ENCODE measurements at places on chromosomes 7 and 10.

DNA sequence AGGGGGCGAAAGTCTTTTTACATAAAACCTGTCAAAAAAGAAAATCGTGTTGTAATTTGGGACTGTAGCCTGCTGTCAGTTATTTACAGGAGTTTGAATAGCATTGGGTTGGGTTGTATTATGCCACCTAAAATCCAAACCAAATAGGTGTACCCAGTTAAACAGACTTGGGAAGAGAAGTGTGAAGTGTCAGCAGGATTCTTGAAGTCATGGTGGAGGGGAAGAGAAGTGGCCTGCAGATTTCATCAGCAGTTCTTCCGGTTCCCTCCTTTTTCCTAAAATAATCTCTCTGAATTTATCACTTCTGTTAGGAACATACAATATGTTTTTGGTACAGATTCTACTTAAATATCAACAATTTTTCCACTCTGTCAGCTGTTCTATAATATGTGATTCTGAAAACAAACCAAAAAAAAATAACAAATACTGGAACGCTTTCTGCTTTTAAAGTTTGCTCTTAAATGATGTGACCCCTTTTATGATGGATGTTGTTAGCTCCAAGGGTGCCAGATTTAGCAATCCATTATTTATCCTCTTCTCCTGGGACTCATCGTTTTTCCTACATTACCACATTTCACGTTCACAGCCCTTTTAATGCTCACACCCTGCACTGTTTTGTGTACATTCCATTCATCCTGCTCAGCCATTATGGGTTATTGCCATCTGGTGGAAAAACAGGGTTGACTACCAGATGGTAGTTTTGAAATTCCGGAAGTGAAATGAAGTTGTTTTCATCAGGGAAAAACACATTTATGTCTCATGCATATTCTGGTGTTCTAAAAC, 18.7 kb upstream of the ARHGAP12 start:
- DNase-seq: no peak

DNA sequence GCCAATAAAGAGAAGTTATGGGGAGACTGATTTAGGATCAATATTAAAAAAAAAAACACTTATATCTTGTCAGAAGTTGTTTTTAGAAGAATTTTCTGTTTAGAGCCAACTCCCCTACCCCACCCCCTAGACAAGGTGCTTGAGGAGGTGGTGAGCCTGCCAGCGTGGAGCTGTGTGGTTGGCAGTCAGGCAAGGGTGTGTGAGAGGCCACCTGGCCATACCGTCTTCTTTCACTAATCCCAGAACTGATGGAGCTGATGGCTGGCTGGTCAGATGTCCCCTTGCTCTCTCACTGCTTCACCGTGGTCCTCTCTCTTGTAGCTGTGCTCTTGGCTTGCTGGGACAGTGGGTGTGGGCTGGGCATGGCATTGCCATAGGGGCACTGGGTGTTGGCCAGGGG, 34.3 kb downstream of the NACAD start:
- DNase-seq: no peak

DNA sequence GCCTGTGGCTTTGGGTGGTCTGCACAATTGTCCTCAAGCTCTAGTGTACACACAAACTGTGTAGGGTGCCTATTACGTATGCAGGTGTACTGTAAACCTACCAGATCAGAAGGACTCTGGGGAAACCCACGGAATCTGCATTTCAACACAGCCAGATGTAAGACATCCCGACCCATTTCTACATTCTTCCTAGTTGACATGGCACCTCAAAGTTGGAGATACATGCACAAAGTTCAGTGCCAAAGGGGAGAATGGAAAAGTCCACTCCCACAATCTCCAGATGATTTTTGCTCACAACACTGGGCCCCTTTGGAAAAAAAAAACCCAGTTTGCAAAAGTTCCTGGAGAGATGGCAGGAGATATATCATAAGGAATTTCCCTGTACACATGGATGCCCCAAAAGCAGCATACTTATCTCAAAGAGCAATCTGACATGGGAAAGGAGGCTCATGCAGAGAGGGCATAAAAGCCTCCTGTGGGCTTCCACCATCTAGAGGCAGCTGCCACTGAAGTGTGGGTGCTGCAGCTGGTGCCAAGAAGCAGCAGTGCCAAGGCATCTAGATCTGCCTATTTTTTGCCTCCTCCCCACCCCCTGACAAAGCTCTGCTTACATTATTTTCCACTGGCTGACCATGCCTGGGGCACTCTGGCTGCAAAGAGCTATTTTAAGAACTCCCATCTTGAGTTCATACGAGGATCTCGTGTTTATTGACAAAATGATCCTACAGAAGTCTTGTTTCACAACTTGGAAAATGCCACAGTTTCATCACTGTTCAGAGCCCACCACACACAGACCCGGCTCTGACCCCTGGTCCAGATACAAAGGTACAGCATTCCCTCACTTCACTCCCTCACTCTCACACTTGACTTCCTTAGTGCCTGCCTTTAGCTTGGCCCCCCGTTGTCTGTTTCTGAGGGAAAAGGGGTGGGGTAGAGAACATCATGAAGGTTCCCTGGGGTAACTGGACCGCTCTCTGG, 12.9 kb downstream of the TECTB start:
- DNase-seq: no peak

DNA sequence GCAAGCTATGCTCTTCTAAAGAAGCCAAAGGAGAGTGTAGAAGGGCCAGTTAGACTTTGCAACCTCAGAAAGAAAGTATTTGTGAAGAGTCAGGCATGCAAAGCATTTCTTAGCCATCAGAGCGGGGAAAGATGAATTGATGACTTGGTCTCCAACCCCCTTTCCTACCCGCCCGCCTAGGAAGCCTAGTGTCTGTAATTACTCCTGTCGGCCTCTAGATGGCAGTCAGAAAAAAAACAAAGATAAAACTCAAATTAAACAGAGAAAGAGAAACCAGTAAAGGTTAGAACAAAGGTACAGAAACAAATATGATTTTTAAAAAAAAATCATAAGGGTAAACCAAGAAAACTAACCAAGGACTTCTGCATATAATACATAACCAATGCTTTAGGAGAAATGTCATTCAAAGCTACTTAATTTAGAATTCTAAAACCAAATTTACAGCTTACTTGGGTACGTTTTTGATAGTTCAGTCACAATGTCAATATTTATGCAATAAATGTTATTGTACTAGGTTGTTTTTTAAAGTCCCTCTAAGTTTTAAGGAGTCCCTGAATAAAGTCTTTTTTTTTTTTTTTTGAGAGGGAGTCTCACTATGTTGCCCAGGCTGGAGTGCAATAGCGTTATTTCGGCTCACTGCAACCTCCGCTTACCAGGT, 97.6 kb downstream of the LYZL1 start:
- DNase-seq: no peak

GRCh38 chr10:24340883-24341282, 131.9 kb downstream of the KIAA1217 start:
- DNase-seq: no peak

DNA sequence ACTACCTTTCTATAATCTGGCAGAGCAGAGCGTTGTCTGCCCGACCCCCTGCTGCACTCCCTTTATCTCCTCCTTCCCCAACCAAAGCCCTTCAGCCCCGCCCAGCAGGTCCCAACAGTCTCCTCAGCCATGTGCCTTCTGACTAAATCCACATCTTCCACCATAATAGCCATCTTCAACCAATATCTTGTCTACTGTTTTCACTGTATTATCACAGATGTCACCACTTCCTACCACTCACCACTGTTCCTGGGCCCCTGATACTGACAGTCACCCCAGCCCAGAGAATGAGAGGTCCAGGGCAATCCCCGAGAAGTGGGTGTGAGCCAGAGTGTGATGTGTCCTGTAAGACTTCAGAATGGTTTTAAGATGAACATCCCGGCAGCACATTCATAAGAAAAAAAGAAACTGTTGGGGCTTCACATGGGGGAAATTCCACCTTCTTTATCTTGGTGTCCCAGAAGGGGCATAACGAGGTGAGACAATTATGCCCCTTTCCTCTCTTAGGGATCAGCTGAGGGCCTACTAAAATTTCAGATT, 25.3 kb downstream of the CCDC6 start:
- DNase-seq: peak; percentile 77

DNA sequence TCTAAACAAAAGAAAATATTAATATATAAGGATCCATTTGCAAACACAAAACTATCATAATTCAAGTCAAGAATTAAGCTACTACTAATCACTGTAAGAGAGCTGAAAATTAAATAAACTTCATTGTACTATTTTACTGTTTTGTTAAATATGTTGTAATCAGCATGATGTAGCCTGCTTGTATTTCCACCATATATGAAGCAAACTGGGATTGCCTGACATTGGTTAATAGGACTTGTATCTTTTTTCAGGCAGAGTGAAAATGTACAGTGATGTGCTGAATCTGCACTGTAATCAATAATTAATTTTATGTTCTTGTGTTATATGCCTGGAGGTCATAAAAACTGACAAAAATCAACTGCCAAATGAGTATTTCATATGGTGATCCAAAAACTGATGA, 25.4 kb downstream of the TRDMT1 start:
- no peak for DNase-seq

- DNase-seq: no peak
These were observed 152.9 kb downstream of the RPS24 start for GRCh38 chr10:78186572-78186971.

DNA sequence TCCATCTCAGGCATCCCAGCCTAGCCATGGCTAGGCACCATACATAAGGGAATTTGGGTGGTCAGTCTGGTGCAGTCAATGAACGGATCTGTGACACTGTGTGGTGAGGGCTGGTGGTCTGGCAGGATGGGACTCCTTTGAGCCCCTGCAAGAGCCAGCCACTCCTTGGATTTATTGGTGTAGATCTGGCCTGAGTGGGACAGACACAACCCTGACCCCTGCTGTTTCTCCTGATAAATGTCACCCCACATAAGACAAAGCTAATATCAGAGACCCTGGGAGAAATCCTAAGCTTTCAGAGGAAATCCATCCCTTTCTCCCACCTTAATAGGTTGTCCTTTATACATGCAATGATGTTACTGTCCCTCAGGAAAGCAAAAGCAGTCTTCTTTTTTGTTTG, 2.3 kb downstream of the FBXO24 start:
- no peak for DNase-seq

- DNase-seq: no peak
These were observed 26.8 kb upstream of the FOXK1 start for GRCh38 chr7:4655311-4655710.

GRCh38 chr7:41175435-41175834, 527.5 kb downstream of the INHBA start:
- no peak for DNase-seq

GRCh38 chr7:139682136-139683013, 95.4 kb downstream of the HIPK2 start:
- DNase-seq: peak; percentile 23

DNA sequence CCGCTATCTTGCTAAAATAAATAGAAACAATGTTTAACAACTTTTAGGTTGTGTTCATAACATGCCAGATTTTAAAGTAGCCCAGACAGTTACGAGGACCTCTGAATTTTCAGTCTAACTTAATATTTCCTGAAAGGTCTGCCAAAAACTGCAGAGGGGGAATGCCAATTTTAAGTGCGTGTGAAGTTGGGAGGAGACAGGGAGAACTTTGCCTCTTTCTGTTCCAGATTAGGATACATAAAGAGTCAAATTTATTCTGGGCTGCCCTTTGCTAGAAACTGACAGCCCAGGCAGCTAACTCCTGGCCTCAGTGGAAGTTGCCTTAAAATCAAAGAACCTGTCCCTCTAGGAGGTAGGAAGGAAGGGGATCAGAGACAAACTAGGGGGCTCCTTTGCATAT, 52.3 kb upstream of the PIP4K2A start:
- no peak for DNase-seq

DNA sequence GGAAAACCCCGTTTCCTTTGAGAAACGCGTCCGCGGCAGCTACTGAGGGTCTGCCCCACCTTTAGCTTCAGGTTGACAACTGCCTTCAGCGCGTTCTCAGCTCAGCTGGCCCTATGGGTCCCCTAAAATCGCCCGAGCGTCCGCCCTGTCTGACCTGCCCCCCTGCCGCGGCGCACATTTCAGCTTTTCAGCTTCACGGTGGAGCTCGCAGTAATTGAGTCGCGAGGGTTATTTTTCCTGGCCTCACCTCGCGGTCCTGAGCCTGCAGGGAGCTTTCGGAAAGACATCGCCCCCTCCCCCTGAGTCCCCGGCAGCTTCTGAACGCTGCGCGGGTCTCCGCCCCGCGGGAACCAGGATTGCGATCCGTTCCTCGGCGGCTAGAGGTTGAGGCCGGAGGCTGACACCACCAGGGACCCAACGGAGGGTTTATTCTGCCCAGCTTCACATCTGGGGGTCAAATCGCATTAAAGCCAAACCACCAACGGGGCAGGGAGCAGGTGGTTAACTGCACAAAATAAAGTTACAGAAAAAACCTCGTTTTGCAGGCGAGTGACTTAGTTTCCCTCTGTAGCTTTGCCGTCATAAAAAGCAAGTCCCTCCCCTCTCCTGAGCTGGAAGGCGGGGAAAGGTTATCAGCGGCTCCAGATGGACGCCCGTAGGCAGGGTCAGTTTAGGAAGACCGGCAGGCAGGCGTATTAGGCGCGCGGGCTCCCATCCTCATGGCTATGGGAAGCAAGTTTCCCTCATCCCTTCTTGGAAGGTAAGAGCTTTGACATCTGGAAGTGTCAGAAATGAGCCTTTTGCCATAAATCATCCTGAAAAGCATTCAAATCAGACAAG, 11.0 kb downstream of the TWIST1 start:
- no peak for DNase-seq

DNA sequence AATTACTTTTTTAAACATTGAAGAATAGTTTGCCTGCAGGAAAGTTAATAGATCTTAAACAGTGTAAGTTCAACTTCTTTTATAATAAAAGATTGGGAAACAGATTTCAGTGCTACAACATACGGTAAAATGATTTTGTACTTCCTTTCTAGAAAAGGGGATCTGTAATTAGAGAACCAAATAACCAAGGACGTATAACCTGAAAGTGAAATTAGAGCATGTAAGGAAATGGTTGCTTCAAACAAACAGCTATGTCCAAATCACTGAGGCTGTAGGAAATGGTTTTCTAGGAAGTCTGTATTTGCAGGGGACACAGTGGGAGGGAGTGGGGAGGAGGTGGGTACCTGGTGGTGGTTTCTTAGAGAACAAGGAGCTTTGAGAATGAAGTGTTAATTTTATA, 57.9 kb upstream of the EXOC6 start:
- no peak for DNase-seq

GRCh38 chr10:26689399-26689798, 8.1 kb upstream of the PDSS1 start:
- no peak for DNase-seq

DNA sequence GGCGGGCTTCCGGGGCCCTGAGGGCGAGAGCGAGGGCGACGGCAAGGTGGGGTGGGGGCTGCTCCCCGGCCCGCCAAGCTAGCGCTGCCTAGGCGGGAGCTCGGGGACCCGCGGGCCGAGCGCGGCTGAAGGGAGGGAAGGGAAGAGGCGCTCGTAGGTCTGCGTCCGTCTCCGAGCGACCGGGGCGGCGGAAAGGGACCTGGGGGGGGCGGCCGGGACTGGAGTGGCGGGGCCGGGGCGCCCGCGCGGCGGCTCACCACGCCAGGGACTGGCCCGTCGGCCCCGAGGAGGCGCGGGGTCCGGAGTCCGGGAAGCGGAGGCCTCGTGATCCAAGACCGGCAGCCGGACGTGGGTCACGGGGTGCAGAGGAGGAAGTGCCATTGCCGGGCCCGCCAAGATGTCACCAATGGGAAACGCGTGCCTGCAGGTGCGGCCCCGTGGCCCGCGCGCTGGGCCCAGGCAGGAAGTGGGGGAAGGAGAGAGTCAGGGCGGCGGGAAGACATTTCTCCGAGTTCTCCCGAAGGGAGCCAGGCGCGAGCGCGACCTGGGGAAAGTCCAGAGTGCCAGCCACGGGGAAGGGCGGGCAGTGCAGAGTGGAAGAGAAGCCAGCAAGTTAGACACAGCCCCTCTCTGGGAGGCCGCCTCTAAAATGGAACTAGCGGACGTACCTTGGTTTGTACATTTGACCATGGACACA, 11.9 kb downstream of the HNRNPF start:
- peak; percentile 85 for DNase-seq
